ENCODE measurements at places on chromosomes 16 and 17.

DNA sequence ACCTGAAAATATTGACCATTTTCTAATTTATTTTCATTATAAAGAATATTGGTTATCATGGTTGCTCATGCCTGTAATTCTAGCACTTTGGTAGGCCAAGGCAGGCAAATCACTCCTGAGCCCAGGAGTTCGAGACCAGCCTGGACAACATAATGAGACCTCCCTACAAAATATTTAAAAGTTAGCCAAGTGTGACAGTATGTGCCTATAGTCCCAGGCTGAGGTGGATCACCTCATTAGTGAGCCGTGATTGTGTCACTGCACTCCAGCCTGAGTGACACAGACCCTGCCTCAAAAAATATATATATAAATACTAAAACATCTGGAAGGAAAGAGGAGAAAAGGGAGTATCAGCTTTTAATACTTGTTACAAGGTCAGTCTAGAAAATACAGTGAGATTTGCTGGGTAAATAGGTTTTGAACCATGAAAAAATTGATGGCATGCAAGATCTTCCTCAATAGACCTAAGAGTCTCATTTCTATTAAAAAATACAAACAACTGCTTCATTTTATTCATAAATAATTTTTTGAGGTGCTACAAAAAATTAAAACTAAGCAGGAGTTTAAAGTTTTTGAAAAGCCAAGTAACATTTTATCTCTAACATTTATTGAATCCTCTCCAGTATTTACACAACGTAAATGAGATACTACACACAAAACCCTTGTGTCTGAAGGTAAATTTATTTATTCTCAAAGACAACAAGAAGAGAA, 47.7 kb downstream of the TUBD1 start:
- no peak for DNase-seq

DNA sequence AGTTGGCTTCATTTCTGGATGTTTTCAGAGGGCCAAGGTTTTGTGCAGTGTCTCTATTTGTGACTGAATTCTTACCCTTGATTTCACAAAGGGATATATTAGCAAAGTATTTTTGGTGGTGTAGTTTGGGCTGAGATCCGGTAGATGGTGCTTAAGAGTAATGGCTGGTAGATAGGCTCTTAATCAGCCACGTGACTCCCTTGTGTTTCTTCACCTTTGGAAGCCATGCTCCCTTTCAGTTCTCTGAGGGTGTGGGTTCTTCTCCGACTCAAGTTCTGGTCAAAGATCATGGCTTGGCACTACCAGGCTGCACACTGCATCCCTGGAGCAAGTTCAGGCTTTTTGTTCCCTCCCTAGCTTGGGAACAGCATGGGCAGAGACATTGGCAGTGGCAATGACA, 887.3 kb downstream of the CDH8 start:
- DNase-seq, result no peak

DNA sequence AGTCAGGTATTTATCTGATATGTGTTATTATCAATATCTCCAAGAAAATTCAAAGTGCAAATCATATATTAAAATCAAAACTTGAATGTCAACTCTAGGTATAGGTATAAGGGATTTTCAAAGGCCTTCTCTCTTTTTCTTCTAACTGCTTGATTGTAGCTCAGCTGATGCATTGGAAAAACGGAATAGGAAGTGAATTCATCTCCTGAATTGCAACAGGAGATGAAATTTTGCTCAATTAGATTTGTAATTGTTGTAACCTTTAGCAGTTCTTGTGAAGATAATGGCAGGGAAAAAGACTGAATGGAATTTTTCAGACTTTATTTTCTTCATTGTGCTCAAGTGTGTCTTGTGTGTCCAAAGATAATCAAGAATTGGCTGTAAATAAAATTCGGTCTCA, 190.2 kb upstream of the KCNJ16 start:
- DNase-seq, result no peak

DNA sequence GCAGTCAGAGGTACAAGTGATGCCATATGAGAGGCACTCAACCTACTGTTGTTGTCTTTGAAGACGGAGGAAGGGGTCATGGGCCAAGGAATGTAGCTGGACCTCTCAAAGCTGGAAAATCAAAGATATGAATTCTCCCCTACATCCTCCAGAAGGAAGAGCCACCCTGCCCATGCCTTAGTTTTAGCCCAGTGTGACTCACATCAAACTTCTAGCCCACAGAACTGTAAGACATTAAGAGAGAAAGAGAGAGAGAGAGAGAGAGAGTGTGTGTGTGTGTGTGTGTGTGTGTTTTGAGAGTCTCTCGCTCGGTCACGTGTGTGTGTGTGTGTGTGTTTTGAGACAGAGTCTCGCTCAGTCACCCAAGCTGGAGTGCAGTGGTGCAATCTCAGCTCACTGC, 87.1 kb downstream of the STX8 start:
- no peak for DNase-seq

- no peak for DNase-seq
These were observed 13.3 kb upstream of the SBK1 start for GRCh38 chr16:28279006-28279405.
